ENCODE measurements at places on chromosomes 4 and X.
A peak's percentile ranks its signal among the peaks of the same experiment; 100 is the strongest.

GRCh38 chr4:54741202-54741601, 83.4 kb downstream of the KIT start:
- no peak for DNase-seq

GRCh38 chr4:151409470-151410313, 716 bp downstream of the FHIP1A start:
- DNase-seq = no peak

- no peak for DNase-seq
Observed at GRCh38 chr4:125703443-125703842, 388.7 kb downstream of the FAT4 start.

DNA sequence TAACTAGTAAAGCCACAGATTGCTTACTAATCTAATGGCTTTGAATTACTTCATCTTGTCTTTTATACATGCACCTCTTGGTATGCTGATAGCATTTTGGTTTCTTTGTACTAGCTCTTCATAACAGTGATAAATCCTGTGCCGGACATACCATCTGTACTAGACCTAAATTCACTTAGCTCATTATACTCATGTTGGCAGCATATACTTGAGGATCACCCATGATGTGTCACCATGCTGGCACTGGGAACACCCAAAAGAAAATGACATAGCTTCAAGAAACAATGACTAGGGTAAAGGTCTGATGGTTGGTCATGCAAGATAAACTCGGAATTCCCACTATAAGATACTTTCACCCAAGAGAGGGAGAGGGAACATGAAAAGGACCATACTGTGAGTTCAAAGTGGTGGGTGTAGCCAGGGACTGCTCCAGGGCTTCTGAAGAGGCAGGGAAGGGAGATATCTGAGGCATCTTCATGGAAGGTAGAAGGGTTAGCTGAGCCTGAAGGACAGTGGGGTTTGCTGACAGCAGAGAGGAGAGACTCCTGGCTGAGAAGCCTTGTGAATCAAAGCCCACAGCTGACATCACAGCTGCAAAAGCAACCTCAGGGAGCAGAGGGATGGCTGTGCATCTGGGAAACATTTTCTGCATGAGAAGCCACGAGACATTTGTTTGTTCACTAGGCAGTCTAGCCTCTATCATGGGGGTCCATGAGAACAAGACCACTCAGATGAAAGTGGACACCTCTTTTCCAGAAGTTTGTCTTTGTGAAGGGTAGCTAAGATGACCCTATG, 314.2 kb downstream of the RAB28 start:
- DNase-seq = no peak

DNA sequence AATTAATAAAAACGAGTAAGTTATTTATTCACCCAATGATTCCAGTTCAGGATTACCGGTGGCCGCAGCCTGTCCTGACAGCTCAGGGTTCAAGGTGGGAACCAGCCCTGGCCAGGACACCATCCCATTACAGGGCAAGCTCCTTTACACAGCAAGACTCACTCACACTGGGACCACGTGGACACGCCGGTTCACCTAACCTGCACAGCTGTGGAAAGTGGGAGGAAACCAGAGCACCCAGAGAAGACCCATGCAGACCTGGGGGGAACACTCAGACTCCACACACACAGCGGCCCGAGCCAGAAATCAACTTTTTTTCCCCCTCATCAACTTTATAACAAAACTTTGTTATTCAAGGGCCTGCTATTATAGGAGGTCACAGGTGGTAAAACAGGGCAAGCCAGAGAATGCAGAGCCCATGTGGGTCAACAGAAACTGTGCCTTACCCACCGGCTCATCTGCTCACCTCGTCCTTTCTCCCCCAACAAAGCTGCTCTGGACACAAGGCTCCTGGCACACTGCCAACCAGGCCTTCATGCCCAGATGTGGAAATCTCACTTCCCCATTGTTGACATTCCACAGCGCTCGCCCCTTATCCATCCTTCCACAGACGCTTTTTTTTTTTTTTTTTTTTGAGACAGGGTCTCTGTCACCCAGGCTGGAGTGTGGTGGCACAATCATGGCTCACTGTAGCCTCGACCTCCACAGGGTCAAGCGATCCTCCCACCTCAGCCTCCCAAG, 8.0 kb upstream of the ODAPH start:
- DNase-seq = no peak

GRCh38 chrX:155953055-155953454, 44.4 kb upstream of the IL9R start:
- no peak for DNase-seq

DNA sequence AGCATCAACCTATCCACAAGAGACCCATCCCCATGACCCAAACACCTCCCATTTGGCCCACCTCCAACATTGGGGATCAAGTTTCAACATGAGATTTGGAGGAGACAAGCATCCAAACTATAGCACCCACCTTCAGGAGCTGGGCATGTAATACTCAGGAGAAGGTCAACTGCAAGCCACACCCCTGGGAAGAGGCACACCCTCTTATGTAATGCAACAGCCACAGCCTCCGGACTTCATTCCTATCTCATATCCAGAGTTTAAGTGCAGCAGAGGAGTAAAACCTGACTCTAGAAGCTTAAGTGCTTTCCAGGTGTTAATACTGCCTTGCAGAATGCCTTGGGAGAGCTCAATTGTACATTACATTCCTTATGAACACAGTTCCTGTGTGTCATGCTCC, 197.4 kb downstream of the PTTG2 start:
- no peak for DNase-seq

- no peak for DNase-seq
Observed at GRCh38 chr4:8303081-8303480, 33.5 kb downstream of the HTRA3 start.

DNA sequence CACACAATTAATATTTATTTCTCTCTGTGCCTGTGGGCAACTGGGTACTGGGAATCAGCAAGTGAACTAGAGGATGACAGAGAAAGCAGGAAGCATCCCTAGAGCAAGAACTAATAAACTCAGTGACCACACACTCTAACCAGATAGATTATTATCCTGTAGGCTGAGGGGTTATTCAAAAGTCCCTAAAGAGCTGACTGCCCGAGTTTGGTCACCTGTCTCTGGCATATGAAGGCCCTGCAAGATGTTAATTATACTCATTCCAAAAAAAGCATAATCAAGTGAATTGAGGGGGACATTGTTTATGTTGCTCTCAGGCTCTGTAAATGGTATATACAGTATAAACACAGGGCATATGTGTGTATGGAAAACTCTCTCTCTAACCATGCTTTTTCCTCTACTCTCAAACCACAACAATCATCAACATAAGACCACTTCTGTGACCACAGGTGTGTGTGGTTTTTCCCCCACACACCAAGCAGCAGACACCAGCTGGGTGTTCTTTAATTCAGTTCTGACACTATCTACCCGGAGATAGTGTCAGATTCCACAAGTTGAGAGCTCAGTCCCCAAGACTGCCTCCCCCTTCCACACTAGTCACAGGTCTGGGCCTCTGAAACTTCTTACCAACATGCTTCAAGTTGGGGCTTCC, 6.2 kb upstream of the HPSE start:
- peak; percentile 37 for DNase-seq

GRCh38 chrX:152601848-152602616, 35.7 kb upstream of the GABRQ start:
- DNase-seq = no peak

DNA sequence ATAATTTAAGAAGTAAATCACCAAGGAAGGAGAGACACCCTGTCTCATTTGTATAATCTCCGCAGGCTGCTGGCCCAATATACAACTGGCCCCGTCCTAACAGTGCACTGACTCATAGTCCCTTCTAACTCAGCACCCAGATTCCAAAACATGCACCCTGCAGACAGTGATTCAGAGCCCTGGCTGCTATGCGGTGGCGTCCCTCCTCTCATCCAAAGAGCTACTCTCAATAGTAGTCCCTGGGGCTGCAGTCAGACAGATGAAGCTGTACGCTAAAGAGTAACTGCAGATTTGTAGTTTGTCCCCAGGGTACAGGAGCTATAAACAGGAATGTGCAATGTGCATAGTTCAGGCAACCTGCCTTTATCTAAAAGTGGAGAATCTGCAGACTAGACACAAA, 23.0 kb downstream of the GABRA3 start:
- no peak for DNase-seq

DNA sequence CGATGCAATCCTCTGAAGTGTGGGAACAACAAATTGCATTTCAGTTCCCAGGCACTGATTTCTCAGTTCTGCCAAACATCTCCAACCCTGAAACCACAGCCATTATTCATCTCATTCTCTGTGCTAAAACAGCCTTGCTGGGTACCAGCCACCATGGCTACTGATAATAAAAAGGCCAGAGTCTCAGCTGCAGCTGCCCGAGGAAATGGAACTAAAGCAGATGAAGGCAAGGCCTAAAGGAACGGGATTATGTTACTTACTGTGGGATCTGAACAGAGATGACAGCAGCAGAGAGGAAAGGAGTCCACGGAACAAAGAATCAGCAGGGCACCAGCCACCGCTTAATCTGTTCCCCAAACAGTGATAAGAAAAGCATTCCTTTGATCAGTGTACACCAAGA, 155.7 kb downstream of the PAPSS1 start:
- no peak for DNase-seq

DNA sequence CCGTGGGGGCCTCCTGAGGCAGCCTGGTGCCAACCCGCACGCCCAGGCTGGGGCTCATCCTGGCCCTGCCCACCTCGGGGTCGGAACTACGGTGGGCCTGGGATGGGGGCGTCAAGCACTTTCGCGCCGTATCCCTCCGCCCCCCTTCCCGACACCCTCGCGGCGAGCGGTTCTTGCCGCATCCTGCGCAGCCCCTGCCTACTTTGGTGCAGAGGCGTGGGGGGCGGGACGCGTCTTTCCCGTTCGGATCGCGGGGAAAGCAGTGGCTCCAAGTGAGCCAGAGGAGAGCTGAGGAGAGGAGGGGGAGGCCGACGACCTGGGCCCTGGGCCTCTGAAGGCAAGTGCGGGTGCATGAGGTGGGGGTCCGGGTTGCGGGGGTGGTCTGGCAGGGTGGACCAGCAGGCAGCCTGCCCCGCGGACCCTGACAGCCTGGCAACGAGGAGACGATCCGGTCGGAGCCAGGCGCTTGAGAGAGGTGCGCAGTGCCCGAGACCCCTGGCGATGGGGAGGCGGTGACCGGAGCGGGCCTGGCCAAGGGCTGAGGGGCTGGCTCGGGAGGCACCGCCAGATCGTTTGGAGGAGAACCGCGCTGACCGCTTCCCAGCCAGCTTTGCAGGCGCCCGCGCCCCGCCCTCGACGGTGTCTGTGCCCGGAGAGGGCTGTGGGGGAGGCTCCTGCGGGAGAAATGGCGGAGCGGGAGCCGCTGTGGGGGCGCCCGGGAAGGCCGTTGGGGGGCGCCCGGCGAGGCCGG, at the start of gene GPRASP2:
Gene GPRASP2 (plus strand): TSS at position 233 of the 751 bp plus-strand sequence. CDS start 2,422 bp downstream, outside the sequence.
- DNase-seq = peak; percentile 9

DNA sequence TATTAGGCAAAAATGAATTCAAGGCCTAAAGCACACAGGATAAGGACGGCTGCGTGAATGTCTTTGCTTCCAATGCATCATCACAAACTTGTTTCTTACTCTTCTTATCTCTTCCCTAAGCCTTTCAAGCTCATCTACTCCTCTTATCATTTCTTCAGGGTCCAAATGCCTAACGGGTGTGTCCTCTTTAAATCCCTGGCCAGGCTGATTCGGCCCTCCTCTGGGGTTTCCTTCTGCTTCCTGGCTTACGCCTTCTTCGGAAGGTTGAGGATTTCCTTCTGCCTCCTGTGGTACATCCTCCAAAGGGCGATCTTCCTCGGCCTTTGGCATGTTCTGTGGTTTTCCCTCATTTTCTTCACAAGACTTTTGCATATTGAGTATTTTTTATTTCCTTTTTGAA, 1.3 kb downstream of the TCEAL8 start:
- DNase-seq = no peak

DNA sequence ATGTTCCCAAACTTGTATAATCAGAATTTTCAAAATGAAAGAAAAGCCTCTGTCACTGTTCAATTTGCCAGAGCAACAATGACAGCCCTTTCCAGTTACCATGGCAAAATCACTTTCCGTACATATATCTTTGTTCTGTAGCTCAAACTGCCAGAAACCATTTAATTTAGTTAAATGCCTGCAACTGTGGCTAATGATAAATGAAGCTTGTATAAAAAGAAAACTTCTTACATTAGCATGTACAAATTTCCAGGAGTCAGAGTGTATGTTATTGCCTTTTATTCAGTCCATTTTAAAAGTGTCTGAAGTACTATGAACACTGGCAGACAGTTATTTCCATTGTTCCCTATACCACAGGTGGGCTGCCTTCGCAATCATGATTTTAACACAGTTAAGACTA, 30.3 kb downstream of the ARAP2 start:
- DNase-seq = no peak

DNA sequence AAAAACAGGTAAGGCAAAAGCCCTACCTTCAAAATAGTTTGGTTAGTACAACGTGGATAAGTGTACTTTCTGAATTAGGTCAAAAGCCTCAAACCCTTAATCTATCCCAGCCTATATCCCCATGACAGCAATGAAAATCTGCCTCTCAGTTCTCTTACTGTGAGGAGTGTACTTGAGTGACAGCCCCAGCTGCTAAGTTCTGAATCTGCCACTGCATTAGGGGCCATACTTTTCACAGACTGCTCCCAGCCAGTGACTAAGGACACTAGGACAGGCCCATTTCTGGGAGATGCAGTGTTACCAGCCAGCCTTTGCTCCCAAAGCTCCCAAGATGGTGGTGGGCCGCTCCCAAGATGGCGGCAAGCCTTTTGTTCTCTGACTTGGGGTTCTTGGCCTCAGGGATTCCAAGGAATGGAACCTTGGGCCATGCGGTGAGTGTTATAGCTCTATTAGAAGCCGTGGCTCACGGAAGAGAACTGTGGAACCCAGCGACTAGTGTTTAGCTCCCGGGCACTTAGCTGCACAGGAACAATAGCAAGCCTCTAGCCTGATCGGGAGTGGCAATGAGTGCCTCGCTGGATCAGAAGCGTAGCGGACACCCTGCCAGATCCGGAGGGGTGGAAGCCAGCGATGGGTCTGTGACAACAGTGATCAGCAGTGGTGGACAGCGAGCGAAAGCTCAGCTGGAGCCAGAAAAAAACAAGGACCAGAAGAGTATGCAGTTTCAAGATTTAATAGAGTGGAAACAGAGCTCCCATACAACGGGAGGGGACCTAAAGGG, 175.6 kb upstream of the NRK start:
- no peak for DNase-seq

DNA sequence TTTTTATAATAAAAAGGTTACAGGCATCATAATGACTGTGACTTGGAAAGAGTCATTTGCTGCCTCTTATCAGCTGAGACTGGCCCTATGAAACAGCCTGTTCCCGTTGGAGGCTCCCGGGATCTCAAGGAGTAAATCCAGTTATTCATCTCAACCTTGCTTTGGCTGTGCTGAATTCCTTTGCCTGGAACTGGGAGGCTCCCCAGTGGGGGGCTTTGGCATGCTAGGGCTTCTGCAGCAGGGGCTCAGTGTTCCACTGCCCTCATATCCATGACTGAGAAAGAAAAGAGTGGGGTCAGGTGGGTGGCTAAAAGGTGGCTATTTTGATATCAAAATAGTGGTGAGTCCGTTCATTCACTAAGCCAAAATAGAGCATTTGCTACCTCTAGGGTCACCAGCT, 71.2 kb downstream of the TRPC5 start:
- no peak for DNase-seq

- no peak for DNase-seq
Observed at GRCh38 chr4:119125931-119126330, 9.7 kb upstream of the MYOZ2 start.
